ENCODE measurements at places on chromosomes 12 and 14.

- DNase-seq = no peak
Measured at GRCh38 chr12:131002216-131002631, 48.5 kb downstream of the ADGRD1 start.

- DNase-seq = no peak
Measured at GRCh38 chr12:7747246-7747645, at the start of gene CLEC4C. CLEC4C (minus strand) TSS chr12:7747375; CDS start chr12:7747348, 27 bp downstream.

GRCh38 chr12:57156701-57157403 lies 9.4 kb upstream of the LRP1-AS start:
- no peak for DNase-seq

- no peak for DNase-seq
Measured at GRCh38 chr14:94364037-94364436, 24.4 kb downstream of the SERPINA1 start.

DNA sequence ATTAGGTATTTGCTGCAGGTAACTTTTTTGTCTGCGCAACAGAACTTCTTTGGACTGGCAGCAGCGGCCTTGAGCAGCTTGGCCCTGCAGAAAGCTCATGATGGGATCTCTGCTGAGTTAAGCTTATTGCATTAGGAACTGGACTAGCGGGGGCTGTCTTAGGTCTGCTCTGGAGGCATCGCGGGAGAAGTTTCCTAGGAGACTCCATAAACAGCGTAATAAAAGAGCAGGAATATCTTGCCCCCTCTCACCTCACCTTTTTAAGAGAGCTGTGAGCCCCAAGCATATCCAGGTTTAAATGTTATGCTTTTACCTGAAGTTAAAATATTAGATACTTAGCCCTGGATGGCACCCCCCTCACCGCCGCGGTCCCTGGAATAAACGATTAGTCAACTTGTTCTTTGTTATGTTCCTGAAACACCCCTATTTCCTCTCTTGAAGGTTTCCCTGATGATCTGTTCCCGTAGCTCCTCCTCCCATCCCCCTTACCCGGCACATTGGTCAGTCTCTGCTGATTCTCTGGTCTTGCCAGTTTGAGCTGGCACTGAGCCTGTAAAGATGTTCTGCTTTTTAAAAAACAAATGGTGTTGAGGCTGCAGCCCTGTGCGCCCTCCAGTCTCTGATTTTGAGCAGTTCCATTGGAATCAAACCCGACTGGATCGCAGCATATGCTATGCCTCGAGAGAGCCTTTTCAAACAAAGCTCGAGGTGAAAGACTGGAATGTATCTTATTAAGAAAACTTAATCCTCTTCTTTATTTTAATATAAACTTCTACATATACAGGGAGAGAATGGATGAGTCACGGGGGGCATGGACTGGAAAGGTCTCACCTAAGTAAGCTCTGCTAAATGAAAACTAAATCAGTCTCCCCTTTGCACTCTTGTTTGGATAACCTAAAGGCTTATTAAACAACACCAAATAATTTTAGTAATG lies 1.9 kb downstream of the MLXIP start:
- DNase-seq = peak; percentile 86

GRCh38 chr14:85711620-85712019 lies 181.7 kb downstream of the FLRT2 start:
- no peak for DNase-seq

- no peak for DNase-seq
Measured at GRCh38 chr12:110742096-110742717, 484 bp downstream of the PPP1CC start.

DNA sequence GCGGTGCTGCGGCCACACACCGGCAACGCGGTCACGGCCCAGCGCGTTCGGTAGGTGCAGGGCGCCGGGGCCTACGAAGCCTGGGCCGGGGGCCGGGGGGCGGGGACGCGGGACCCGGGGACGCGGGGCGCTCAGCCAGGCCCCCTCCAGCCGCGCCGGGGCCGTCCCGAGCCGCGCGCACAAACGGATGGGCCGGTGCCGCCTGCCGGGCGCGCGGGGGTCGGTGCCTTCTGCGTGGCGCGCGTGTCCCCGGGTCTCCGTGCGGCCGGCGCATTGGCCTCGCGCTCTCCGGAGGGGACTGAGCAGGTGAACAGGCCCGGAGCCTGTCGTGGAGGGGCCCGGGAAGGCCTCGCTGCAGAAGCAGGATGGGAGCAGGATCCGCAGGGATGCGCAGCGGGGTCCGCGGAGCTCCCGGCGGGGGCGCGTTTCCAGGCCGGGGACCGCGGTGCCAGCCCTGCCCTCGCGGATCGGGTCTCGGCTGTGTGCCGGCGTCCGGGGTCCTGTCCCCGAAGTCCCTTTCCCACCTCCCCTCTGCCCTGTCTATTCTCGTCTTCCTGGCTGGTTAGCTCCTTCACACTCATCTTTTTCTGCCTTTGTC lies 421 bp downstream of the GLT1D1 start:
- DNase-seq = peak; percentile 34

DNA sequence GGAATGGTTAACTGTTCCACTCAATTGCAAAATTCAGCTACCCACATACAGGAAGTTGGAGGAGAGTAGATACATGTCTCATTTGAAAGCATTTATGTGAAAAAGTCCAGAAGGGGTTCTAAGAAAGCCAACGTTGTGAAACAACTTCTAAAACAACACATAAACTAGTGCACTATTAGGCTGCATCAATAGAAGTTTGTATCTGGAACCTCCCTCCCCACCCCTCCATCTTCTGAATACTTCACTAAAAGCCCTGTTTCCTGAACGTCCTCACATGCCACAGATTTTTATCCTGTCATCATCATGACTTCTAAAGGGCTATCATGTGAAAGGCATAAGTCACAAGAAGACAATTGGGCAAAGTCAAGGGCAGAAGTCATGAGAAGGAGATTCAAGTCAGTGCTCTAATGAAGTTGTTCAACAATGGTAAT lies 5.5 kb downstream of the KRT79 start:
- no peak for DNase-seq

- no peak for DNase-seq
Measured at GRCh38 chr14:35963209-35963608, 137.1 kb downstream of the BRMS1L start.

- no peak for DNase-seq
Measured at GRCh38 chr12:57765698-57766463, 997 bp downstream of the CYP27B1 start.

DNA sequence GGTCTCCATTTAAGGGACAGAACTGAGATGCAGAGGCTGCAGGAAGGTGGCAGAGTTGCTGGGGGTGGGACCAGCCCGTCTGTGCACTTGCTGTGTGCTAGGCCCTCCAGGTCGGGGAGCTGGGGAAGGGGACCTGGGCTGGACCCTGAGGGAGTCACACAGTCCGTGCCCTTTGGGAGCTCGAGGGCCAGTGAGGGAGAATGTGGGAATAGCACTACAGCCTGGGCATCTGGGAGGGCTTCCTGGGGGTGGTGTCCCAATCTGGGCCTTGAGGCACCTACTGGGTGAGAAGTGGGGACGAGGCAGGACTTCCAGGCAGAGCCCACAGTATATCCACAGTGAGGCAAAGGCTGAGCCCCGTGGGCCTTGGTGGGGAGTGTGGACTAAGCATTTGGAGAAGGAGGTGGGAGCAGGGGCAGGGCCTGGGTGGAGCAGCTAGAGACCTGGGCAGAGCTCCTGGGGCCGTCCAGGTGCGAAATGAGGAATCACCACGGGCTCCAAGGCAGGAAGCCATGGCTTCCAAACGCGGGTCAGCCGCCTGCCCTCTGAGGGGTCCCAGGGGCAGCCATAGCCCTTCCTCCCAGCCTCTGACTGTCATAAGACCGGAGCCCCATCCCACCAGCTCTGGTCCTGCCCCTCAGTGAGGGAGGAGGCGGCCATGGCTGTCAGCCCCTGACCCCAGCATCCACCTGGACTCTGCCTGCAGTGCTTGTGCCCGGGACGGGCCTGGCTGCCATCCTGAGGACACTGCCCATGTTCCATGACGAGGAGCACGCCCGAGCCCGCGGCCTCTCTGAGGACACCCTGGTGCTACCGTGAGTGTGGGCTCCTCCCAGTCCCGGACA lies 6.6 kb downstream of the ASPG start:
- no peak for DNase-seq

- DNase-seq = no peak
Measured at GRCh38 chr14:35632271-35632670, 98.3 kb downstream of the INSM2 start.

- DNase-seq = no peak
Measured at GRCh38 chr12:7498809-7499208, 4.8 kb downstream of the CD163 start.

DNA sequence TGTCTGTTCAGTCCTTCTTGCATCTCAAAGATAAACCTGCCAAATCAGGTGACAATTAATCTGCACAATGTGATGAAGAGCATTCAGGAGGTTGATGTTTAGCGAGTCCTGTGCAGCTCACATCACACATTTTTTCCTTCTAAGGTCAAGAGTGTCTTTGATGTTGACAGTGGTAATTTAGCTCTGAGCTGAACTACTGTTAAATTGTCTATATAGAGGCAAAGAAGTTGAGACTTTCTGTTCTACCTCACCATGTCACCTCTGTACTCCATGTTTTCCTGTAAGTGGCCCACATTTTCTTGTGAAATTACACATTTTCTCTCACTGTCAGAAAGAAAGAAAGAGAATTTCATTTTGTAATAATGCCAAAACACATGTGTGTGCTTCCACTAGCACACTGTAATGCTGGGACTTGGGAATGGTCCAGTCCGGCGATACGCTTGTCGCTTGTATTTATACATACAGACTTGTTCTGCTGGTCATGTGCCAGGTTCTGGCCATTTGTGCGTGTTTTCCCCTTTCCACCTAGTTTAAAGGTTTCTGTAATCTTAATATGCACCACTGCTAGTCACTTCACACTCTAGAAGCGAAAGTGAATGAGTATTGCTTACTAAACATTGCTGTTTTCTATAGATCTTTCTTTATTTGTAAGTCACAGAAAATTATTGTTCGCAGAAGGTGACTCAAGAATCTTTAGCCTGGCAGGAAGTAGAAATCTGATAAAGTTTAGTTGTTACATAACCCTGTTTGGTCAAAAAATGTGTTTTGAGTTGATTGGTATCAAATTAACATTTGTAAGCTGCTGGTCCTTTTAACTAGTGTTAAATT lies 328.9 kb downstream of the TMTC2 start:
- peak; percentile 25 for DNase-seq

DNA sequence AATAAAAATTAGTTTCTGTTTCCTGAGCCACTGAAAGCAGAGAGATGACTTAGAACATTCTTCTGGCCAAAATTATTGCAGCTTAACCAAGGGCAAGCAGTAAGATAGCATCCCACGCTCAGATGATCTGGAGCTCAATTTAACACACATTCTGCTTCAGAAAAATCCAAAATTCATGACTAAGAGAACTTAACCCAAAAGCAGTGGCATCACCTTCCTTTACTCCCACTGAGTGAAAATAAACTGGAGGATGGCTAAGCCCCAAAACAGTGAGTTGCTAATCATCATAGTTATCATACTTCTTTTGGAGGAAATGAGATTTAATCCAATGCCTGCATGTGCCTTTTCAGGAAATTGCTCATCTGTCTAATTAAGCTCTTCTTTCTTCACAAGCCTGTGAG lies 195.4 kb downstream of the DUSP6 start:
- no peak for DNase-seq

GRCh38 chr12:93223440-93224426 lies 154.0 kb upstream of the NUDT4 start:
- no peak for DNase-seq

DNA sequence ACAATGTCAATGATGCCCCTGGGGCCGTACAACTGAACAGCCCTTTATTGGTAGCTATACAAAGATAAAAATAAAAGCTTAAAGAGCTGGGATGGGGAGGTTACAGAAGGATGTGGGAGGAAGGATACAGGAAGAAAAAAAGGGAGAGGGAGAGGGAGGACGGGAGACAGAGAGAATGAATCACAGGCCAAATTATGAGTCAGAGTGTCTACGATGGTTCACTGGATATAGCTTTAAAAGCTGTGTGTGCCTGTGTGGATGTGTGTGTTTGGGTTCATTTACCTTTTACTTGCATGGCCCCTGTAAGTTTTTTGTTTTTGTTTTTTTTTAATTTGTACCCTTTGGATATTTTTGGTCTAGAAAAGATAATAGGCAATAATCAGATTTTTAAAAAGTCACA lies 111.9 kb downstream of the CCDC60 start:
- no peak for DNase-seq

- no peak for DNase-seq
Measured at GRCh38 chr12:111429828-111430432, 24.2 kb downstream of the SH2B3 start.

All from G401 (cell line).